Stimulated activated CD8-positive, alpha-beta memory T cell treated with anti-CD3 and anti-CD28 coated beads, Interleukin-4, amount 100 ng/mL, for 4 hours (primary cell): ENCODE measurements at places on chromosomes 7 and 10.

DNA sequence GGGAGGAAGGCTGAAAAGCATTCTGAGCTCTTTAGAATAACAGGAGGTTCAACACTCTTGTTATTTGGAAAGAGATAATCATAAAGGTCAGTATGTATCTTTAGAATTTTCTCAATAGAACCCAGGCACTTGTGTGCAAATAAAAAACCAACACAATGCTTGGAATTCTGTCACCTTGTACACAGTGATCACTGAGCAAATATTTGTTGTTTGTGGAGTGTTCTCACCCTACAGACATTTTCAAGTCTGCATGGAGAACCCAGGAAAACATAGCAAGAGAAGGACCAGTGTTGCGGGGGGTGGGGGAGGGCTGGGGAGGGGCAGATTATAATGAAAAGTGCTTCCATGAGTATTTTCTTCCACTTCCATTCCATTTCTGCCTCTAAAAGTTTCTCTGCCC lies 87.4 kb downstream of the FAM107B start:
- DNase-seq: no peak

- DNase-seq: no peak
Observed at GRCh38 chr7:158863611-158864506, 7.5 kb downstream of the DYNC2I1 start.

GRCh38 chr7:111985798-111986197 lies 220.4 kb downstream of the DOCK4 start:
- no peak for DNase-seq

GRCh38 chr10:96747734-96748550 lies 27.6 kb upstream of the PIK3AP1 start:
- DNase-seq: no peak

GRCh38 chr10:71714031-71714410 lies 5.6 kb downstream of the C10orf105 start:
- DNase-seq: no peak

DNA sequence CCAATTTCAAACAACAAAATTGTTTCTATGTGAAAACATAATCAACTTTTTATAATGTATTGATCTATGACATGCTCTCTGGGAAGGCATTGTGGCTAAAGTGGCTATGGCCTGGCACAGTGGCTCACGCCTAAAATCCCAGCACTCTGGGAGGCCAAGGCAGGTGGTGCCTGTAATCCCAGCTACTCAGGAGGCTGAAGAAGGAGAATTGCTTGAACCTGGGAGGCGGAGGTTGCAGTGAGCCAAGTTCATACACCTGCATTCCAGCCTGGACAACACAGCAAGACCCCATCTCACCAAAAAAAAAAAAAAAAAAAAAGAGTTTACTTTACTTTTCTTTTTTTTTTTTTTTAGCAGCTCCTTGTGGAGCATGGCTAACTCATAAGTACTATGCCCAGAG lies 38.9 kb upstream of the CPN1 start:
- no peak for DNase-seq

DNA sequence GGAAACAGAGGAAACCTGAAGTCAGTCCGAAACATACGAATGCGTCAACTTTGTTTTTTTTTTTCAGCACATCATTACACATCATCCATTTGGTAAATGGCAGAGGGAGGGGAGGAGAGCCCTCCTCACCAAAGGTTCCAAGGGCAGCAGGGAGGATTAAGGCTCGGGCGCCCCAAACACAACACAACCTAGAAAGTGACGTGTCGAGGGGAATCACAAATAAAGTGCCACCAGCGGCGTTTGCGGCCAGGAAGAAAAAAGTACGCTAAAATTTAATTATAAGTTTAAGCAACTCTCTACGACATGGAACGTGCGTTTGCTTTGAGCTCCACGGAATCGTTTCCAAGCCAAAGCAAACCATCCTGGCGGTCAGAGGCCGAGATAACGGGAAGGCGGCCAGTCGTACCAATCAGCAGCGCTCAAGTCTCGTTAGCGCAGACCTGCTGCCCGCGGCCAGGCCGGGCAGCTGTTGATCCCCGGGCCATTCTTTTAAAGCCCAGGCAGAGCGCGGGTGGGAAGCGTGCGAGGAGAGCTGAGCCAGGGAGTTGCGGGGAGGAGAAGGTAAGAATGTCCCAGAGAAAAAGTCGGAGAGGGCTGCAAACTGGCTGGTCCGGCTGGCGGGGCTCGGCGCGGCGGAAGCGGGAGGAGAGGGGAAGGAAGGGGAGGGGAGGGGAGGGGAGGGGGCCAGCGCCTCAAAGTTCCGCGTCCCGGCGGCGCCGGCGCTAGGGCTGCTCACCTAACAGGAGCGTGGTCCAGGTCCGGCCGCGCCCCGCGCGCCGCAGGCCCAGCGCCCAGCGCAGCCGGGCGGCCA lies 719 bp downstream of the DPY19L1 start:
- DNase-seq: no peak

DNA sequence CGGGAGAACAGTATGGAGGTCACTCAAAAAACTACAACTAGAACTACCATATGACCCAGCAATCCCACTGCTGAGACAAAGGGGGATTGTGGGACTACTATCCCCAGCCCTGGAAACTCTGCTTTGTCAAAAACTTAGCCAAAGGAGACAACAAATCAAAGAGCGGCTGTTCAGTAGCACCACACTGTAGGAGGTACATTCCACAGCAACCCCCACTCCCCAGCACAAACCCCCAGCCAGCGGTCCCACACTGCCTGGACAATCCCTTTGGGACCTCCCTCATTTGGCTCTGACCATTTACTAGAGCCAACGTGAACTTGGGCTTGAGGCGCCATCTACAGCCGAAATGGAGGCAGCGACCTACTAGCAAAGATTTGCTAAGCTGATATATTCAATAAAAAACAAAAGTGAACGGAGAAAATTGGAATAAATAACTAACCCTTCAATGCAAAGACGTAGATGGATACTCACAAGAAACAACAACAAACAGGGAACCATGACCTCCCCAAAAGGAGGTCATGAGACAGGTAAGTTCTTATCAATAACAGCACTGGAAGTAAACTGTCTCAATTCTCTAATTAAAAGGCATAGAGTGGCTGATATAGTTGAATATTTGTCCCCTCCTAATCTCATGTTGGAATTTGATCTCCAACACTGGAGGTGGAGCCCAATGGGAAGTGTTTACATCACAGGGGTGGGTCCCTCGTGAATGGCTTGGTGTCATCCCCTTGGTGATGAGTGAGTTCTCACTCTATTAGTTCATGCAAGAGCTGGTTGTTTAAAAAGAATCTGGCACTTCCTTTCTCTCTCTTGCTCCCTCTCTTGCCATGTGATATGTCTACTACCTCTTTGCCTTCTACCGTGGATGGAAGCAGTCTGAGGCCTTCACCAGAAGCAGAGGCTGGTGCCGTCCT lies 119.0 kb upstream of the KCNMA1 start:
- no peak for DNase-seq

DNA sequence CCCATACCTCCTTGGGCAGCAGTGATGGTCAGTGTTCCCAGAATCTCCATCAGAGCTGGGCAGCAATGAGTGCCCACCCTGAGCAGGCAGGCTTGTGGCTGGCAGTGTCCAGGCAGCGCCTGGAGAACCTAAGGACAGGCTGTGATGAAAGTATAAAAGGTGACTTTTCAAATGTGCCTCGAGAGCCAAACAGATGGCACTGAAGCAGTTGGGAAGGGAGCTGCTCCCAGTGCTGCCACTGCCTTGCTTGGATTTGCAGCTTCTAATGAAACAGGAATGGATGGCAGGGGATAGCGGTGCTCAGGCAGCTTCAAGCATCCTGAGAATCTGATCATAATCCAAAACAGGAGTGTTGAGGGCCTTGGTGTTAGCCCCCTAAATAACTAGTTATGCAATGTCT lies 179.8 kb upstream of the AOAH start:
- no peak for DNase-seq

DNA sequence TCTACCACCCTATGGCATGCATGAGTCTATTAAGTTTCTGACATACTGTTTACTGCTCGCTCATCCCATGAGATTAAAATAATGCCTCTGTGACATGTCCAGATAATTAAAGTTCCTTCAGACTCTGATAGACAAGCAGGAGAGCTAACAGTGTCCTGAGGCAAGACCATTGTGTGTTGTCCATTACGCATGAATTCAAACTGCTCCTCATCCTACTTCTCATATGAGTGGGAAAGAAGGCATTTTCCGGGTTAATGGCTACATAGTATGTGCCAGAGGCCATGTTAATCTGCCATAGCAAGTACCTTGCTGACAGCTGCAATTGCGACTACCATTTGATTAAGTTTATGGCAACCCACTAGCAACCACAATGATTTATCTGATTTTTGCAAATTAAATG lies 113.3 kb downstream of the GNAI1 start:
- DNase-seq: no peak

DNA sequence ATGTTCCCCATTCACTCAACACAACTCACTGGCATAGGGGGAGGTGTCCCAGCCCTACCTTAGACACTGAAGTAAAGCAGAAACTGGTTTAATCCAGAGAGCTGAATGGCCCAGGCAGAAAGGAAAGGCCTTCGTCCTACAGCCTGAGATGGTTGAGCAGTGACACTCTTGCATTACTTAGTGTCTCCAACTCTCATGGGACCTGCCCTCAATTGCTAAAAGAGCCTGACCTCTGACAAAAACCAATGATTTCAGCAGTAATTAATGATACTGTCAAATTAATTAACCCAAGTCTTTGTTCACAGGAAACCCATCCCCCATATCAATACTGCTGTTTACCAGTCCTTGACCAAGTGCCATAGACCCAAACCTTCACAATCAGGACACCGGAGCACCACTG lies 48.6 kb downstream of the ICA1 start:
- no peak for DNase-seq

DNA sequence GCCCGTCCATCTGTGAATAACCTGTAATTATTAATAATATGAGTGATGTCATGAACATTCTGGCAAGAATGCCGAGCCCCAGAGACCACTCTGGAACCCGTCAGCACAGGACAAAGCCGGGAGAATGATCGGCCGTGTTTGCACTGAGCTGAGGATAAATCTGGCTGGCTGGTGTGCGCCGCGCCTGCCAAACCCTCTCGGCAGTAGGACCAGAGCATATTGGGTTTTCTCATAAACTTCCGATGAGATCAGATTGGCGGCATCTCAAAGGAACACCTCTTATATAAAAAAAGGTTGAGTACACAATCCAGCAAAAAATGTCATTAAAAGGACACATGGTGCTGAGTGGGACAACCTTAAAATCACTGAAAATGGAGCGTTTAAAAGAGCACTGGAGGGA lies 296.0 kb upstream of the MKI67 start:
- DNase-seq: no peak

DNA sequence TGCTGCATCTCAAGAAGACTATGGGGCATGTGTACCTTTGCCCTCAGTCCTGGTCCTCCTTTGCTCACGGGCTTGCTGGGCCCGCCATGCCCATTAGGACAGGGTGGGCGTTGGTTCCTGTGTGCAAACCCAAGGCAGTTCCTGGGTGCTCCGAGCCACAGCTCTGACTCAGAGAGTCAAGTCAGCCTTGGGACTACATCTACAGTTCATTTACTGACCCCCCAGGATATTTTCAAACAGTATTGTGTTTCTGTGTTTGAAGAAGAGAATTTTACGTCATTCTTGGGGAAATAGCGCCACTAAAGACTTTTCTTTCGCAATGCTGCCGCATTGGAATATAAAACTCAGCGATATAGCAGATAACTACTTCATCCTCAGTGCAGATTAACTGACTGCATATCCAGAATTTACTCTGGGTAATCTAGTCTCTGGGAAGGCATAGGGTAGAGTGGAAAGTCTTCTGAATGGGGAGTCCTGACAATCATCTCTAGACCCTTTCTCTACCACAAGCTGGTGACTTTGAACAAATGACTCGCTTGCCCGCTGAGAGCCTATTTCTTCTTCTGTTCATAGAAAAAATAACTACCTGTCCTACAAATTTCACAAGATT lies 638.9 kb upstream of the FZD8 start:
- no peak for DNase-seq

DNA sequence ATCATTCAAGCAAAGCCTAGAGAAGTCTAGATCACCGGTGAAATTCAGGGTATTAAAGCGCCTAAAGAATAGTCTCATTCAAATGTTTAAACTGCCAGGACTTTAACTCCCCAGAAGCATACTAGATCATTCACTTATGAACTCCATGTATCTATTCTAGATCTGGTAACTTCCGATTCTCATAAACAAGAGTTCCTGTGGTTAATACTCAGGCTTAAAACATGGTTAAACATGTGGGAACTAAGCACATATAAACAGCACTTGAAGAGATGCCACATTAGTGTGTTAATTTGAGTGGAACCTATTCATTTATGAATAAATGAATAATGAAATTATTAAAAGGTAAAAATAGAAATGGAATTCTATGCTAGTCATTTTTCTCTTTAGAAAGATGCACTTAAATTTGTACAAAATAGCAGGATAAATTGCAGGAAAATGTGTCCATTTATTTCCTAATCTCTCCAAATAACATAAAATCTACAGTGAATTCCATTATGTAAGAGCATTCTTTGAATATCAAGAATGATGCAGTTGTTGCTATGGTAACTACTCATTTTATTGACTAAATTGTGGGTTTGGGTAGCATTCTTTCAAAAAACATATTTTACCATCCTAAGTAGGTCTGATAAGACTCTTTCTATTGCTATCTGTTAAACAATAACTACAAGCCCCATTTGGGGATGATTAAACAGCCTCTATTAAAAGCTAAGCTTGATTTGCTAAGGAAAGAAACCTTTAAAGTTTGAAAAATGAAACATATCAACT lies 147.6 kb upstream of the TMEM168 start:
- DNase-seq: no peak

DNA sequence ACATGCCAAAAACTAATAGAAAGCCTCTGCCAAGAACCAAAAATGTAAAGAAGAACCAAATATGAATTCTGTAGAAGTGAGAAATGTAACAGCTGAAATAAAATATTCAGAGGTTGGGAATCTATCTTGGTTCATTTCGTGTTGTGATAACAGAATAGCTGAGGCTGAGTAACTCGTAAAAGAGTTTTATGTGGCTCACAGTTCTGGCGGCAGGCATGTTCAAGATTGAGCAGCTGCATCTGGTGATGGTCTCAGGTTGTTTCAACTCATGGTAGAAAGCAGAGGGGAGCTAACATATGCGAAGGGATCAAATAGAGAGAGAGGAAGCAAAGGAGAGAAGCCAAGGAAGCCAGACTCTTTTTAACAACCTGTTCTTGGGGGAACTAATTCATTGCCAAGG lies 717.2 kb downstream of the TNS3 start:
- no peak for DNase-seq
